NCI-H226 (cell line): ENCODE measurements at places on chromosomes 7 and 10.

- peak; percentile 91 for DNase-seq
Measured at GRCh38 chr10:110664483-110665420, 20.6 kb downstream of the RBM20 start.

GRCh38 chr7:130277763-130278643 is 11.3 kb downstream of the CPA2 start:
- peak; percentile 62 for DNase-seq

GRCh38 chr10:3904419-3904960 is 119.5 kb upstream of the KLF6 start:
- no peak for DNase-seq

DNA sequence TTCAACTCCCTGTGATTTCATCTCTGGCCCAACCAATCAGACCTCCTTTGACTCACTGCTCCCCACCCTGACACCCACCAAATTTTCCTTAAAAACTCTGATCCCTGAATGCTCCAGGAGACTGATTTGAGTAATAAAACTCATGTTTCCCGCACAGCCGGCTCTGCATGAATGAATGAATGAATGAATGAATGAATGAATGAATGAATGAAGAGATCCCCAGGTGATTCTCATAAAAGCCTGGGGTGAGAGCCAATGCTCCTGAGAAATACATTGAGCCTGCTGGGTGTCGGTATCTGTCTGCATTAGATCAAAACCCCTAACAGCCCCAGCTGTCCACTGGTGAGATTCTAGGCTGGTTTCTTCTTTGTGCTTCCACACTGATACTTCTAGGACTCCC is 58.7 kb downstream of the HTR7 start:
- no peak for DNase-seq

DNA sequence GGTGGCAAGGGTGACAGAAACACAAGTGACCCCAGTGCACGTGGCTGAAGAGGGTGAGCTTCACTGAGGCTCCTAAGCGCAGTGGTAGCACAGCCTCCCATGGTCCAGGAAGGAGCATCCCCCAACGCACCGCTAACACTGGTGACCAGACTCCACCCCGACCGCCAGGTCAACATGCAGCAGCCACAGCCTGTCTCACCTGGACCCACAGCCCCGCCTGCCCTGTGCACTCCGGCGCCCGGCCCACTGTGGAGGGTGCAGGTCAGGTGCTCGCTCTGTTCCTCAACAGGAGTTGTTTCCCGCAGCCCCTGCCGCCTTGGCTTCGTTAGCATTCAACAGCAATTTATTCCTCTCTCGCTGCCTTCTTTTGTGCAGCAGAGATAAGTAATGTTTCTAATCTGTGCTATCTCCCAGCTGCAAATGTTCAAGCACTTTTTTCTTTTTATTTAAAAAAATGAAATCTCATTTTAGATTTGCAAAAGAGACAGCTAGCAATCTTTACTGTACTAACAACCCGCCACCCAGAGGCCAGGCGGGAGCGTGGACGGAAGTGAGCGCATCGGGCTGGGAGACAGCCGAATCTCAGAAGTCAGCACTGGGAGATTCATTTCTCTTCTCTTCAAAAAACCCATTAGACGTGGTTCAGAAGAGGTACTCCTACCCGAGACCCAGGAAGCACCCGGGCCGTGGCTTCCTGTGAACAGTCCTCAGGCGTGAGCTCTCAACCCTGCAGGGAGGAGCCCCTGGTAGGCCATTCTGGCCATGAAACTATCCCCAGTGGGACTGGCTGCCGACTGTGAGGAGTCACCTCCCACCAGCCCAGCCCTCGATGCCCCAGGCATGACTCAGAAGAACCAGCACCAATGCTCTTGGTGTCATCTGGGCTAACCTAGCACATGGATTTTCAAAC is 133.4 kb downstream of the MAD1L1 start:
- DNase-seq = peak; percentile 59

- DNase-seq = peak; percentile 73
Measured at GRCh38 chr7:68783684-68784083, 814.6 kb upstream of the AUTS2 start.

GRCh38 chr10:131511391-131511790 is 199.9 kb upstream of the TCERG1L start:
- no peak for DNase-seq

DNA sequence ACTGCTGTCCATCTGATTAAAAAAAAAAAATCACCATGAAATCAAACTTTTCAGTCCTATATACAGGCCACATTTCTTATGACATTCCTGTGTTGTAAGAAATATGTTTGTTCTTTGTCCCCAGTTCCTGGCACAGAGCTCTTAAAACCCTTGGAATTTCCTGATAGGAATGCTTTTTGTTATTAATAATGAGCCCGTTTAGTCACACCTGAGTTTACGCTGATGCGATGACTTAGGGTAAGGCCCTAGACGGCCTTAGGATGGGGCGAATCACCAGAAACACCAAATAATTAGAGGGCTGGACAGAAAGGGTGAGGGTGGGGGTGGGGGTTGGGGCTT is 17.5 kb downstream of the TSPAN15 start:
- no peak for DNase-seq

DNA sequence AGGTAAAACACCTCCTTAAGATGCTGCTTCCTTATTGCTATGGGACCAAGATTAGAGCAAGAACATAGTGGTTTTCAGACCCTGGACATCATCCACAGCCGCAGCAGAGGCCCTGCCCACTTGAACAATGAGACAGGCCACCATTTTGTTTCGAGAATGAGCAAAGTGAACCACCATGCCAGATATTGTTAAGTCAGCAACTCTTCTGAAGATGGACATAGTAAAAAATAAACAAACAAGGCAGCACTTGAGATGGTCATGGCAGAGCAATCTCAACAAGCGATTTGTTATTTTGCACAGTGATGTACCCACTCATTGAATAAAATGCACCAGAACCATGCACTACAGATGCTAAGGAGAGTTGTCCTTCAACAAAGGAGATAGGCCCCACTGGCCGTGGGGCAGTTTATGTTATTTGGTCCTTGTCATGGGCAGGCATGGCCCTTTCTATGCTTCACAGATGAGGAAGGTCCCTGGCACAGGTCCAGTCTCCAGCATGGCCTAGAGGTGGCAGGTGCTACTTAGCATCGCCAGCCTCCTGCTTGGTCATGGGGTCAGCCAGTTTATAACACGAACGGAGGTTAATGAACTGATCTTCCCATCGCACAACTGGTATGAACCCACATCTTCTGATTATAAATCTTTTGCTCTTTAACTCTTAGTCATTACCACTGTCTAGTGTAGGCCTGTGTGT is 44.1 kb downstream of the IKZF1 start:
- no peak for DNase-seq

- no peak for DNase-seq
Measured at GRCh38 chr7:140869430-140869829, 55.3 kb downstream of the BRAF start.

DNA sequence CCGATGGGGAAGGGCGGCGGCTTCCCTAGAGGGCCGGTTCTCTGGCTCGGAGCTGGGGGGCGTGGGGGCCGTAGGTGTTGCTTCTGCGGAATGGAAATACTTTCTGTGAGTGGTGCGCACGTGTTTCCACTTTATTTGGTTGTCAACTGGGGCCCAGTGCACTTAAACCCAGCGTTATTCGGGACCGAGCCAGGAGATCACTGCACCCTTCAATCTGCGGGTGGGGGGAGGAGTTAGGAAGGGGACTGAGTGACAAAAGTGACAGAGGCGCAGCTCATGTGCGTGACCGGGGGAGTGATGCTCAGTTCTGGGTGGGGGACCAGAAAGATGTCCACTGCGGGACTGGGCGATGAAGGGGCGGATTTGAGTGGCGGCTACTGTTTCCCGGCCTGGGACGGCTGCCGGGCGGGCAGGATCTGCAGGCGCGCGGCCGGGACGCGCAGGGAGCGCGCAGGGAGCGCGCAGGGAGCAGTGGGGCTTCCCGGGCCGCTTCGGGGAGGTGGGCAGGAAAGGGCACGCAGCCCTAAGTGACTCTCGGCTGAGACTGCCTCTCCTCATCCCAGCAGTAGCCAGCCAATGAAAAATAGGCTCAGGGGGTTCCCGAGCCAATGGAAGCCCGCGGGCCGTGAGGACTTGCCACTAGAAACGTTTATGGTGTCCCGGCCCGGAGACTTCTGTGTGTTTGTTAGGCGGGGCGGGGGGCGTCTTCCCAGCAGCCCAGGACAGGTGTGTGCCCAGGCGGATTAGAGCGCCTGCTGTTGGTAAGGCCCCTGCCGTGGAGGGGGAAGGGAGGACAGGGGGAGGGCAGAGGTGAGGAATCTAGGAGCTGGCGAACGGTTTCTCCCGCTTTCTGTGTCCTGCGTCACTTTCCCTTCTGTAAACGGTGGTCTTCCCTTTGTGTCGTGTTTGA is 54.3 kb upstream of the KDM7A start:
- DNase-seq = no peak

DNA sequence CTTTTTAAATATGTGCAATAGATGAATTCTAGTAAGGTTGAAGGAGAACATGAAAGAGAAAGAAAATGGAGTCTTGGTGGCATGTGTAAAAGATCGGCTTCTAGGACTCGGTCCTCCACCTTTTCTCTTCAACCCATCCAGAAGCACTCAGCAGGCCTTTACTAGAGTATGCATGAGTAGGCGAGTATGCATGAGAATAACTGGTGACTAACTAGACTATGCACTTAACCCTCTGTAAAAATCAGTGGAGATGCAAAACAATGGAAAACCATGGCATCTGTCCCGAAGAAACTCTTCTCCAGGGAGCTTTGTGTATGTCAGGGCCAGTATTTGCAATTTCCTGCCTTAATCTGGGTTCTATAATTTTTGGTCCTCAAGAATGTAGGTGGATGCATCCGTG is 40.0 kb upstream of the GRB10 start:
- DNase-seq = no peak

- DNase-seq = no peak
Measured at GRCh38 chr7:135645296-135645904, 16.9 kb upstream of the STMP1 start.

GRCh38 chr7:98186452-98187137 is 24.6 kb upstream of the BHLHA15 start:
- DNase-seq = no peak
